Inflammatory macrophage treated with lipopolysaccharide for 1 hour (primary cell): ENCODE measurements at places on chromosomes 6 and 20.
A peak's percentile ranks its signal among the peaks of the same experiment; 100 is the strongest.

- DNase-seq: peak; percentile 7
Observed at GRCh38 chr6:21441386-21441785, 152.2 kb upstream of the SOX4 start.

DNA sequence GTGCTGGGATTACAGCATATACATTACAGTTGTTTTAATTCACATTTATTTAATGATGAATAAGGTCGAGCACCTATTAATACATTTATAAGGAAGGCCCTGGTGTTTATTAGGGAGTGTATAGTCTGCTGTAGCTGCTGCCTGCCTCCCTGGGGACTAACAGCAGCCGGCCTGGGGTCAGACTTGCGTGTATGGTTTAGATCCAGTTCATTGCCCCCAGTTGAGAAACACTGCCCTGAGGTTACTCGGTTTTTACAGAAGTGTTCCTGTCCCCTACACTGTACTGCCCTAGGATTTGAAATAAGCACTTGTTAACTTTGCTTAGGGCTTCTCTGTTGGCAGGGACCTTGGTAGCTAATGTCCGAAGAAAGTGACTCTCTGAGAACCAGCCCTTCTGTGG lies 4.0 kb downstream of the TTPAL start:
- no peak for DNase-seq

- no peak for DNase-seq
Observed at GRCh38 chr20:54194724-54195438, 13.0 kb upstream of the PFDN4 start.

DNA sequence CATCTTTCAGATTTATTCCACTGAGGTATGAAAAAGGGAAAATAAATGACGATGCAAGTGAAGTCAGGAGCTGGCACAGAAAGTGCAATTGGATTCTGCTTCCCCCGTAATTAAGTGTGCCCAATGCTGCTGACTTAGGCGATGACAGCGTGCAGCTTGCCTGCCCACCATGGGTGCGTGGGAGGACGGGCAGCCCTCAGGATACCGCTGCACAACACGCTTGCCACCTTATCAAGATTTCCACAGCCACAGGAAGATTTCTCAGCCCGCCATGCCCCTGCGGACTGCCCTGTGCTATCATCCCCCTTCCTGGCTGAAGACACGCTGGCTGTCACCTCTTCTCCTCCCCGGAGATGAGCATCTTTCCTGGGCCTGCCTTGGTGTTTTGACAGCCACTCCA lies 103.3 kb upstream of the BACH2 start:
- no peak for DNase-seq

DNA sequence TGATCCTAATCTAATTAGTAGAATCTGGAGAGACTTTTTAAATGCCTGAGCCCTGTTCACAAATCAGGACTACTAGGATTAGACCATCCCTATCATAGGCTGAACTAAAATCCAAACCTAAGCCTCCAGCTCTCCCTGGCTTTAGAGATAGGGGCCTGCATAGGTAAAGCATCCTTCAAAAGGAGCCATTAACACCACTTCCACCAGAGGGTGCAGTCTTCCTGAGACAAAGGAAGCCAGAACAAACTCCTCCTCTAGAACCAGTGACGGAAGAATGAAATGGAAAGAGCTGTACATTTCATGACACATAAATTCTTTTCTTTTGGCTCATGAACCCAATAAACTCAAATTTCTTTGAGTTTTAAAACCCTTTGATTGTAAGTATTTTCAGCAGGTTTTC lies 291.2 kb upstream of the ADGRB3 start:
- DNase-seq: peak; percentile 6

DNA sequence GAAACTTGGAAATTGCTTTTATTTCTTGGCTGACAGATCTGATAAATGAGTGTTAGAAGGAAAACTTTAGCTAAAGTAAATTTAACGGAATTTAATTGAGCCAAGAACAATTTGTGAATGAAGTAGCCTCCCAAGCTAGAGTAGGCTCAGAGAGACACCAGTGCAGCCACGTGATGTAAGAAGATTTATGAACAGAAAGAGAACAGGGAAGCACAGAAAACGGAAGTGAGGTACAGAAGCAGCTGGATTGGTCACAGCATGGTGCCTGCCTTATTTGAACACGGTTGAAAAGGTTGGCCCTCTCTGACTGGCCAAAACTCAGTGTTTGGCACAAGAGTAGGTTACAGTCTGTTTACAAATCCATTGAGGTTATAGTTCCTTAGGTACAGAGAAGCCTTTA lies 29.5 kb upstream of the IFNGR1 start:
- DNase-seq: peak; percentile 69

DNA sequence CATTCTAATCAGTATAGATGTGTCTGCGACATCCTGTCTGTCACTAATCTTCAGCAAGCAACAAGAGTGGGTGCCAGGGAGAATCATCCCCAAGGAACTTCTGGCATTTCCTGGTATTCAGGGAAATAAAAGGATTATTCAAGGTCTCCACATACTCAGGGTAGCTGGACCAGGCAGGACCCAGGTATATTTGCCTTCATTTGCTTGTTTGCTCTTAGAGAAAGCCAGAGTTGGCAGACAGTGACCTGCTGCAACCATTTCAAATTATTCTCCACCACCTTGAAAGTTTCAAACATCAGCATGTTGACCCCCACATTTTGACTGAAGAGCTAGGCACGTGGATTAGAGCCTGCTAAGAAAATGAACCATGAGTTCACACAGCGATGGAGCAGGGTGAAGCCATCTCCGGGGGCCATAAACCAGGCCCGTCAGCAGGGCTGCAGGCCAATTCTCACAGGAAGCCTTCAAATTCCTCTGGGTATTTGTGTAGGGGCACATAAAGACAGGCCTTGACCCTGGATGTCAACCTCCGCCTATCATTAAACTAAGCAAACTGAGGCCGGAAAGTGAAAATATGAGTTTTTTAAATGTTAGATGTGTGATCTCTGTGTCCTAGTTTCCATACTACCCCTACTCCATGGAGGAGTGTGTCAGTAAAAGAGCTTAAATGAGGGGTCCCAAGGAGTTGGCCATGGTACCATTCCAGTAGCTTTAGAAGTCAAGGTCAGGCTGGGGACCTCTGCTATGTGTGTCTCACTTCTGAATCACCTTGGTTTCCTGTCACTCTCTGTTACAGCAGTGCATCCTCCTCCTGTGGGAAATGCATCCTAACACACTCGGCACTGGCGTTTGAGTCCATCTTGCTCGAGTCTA lies 32.9 kb downstream of the TRAM2 start:
- no peak for DNase-seq

DNA sequence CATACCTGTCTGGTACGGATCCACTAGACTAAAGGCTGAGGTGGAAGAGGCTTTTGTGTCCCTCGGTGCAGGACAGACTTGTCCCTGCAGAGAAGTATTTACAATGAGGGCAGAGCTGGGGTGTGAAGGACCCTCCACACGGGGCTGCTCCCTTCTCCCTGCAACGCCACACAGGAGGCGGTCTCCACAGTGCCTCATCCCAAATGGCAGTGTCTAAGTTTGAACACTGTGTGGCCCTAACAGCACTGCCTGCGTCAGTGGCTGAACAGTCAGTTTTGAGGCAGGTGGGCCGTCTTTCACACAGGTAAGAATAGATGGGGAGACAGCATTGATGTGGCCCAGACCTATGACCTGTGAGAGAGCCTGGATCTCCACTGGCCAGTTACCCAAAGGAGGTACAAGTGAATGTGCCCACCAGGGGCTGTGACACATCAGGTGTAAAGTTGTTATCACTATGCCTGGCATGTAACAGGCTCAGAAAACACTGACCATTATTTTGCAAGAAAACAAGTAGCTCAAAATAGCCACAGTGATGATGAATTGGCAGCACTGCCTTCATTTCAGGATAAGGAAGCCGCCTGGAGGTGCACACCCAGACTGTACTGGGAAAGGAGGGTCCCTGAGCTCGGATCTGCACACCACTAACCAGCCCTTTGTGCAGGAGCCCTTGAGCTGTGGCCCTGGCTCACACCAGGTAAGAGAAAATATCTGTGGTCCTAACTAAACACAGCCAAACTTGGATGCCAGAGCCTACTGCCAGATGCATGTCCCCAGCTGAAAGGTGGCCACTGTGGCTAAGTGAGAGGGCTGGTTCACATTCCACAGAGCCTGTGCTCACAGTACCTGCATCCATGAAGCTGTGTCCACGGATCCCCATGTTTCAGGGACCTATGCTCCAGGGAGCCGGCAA lies 246.7 kb downstream of the DLL1 start:
- no peak for DNase-seq

GRCh38 chr6:66361886-66362285 lies 654.9 kb upstream of the EYS start:
- DNase-seq: no peak

- DNase-seq: no peak
Observed at GRCh38 chr20:32906200-32906599, 47.5 kb downstream of the EFCAB8 start.

- peak; percentile 82 for DNase-seq
Observed at GRCh38 chr6:41040101-41040939, 1.3 kb upstream of the UNC5CL start.

- DNase-seq: no peak
Observed at GRCh38 chr6:20217891-20218290, 5.6 kb upstream of the MBOAT1 start.

DNA sequence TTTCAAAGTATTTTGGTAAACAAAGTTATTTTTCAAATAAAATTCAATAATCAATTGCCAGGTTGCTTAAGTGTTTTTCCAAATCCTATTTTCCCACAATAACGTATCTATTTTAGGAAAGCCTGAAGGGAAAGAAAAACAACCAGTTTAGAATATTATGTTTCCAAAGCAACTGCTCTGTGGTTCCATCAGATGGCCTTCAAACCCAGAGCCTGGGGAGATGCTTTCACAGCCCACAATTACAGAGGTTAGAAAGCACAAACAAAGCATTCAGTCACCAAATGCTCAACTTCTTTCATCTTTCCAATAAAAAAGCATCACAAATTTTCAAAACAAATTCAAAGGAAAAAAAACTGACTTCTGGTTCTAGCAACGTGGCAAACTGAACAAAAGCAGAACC lies 66.0 kb downstream of the ELOVL5 start:
- no peak for DNase-seq

DNA sequence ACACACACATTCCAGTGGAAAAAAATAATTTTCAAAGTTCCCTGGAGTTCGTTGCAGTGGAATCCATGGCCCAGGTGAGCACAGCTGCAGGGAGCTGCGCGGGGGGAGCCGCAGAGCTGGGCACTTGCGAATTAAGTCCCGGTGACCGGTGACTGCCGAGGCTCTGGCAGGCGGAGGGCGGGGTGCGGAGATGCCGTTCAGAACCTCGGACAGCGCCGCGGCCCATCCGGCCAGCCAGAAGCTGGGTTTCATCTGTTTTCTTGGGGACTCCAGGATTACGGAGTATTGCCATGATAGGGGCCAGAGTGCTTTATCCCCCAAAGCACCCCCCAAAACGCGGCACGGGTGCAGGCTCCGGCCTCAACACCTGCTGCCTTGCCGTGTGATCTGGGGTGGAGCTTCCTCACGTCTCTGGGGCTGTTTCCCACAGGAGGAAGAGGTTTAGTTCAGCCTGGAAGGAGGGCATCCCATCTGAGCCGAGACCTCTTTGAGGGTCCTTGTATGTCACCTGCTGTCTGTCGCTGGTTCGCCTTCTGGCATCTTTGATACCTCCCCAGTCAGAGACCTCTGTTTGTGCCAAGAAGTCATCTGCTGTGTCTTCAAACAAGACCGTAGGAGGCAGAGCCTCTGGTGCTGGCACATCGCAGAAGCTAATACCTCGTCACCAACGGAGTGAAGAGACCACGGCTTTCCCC lies 99.4 kb downstream of the YTHDF1 start:
- no peak for DNase-seq

GRCh38 chr6:132214716-132215115 lies 186.6 kb downstream of the MOXD1 start:
- DNase-seq: no peak

DNA sequence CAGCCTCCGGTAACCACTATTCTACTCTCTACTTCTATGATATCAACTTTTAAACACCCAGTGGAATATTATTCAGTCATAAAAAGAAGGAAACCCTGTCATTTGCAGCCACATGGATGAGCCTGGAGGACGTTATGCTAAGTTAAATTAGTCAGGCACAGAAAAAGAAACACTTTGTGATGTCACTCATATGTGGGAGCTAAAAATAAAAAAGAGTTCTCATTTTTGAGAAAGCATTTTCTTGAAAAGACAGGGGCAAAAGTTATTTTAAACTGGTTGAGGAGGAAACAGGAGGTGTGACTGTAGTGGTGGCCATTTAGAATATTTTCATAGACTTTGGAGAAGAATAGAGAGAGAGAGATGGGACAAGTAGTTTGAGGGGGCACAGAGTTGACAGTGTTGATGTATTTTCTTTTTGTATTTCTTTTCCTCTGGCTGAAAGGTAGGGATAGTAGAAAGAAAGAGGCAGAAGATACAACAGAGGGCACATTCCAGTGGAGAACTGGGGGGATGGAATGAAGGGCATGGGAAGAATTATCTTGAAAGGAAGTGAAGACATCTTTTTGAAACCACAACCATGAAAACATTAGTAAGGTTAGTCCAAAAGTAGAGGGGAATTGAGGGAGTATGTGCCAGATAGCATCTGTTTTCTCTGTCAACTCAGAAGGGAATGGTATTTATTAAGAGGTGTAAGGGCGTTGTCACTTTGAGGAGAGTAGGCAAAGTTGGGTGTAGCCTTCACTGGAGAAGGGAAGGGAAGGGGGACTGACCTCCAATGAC lies 181.3 kb upstream of the GMDS start:
- no peak for DNase-seq

DNA sequence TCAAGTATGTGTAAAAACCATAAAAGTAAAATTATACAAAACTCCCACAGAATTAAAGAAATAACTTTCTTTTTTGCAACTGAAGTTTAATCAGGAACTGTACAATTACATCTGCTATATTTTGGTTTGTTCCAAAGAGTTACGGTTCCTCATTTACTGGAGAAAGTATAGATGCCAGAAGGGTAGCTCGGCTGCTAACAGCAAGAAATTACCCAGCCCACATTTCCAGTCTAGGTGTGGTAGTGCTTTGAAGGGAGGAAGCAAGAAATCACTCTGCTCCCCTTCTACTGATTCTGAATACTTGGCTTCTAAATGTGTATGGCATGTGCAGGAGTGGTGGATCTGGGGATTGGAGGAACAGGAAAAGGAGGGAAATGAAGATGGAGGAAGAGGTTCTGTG lies 441.3 kb downstream of the CDC5L start:
- DNase-seq: peak; percentile 37

GRCh38 chr6:96715608-96716007 lies 121.7 kb downstream of the GPR63 start:
- DNase-seq: no peak

- no peak for DNase-seq
Observed at GRCh38 chr6:159640322-159640721, 52.7 kb downstream of the SOD2 start.

- DNase-seq: no peak
Observed at GRCh38 chr6:119306396-119306968, 43.1 kb downstream of the MAN1A1 start.

GRCh38 chr6:91358986-91359385 lies 772.1 kb upstream of the MAP3K7 start:
- DNase-seq: no peak

- no peak for DNase-seq
Observed at GRCh38 chr6:149450679-149451375, 34.0 kb downstream of the ZC3H12D start.

- no peak for DNase-seq
Observed at GRCh38 chr6:146949425-146949824, 254.8 kb upstream of the STXBP5 start.
